ENCODE measurements at places on chromosomes 7 and 10.

DNA sequence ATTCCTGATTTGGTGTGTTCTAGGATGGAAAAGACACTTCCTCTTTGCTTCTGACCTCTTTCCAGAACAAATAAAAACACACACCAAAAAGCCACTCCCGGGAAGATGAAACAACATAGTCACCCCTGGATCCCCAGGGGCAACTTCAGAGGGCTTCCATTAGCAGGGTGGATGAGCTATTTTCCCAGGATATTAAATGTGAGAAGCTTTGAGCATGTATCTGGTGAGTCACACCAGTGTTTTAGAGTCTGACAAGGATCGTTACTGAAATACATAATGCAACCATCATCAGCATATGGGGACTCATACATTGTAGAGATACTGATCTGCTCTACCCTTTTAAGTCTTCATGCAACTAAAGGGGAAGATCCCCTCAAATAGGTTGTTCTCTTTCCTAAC lies 115.5 kb upstream of the ZNF438 start:
- no peak for DNase-seq

DNA sequence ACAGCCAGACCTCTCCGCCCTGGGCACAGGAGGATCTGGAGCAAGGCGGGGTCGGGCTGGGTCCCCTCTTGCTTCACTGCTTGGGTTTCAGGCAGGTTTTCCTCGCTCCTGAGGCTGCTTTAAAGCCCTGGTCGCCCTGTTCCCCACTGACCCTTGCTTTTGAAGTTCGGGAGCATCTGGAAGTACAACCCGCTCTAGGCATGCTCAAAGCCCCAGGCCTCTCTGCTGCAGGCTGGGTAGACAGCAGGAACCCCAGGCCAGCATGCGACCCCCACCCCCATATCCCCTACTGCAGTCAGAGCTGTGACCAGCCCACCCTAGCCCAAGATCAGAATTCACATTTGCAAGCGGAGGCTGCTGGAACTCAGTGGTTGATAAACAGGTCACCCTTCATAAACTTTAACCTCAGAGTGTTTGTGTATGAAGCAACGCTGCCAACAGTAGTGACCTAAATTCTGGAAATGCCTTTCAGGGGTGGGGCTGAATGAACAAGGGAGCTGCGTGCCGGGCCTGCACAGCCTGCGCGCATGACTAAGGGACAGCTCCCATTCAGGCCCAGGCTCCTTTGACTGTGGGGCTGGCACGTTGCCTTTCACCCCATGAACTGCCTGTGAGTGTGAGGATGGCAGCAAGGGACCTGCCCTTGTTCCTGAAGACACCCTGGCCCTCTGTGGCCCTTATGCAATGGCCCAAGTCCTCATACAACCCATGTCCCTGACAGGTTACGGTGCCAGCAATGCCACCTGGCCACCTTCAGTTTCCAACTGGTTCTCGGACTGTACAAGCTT lies 52.5 kb downstream of the PROSER2 start:
- no peak for DNase-seq

- no peak for DNase-seq
Measured at GRCh38 chr10:59206204-59206720, 29.8 kb downstream of the PHYHIPL start.

DNA sequence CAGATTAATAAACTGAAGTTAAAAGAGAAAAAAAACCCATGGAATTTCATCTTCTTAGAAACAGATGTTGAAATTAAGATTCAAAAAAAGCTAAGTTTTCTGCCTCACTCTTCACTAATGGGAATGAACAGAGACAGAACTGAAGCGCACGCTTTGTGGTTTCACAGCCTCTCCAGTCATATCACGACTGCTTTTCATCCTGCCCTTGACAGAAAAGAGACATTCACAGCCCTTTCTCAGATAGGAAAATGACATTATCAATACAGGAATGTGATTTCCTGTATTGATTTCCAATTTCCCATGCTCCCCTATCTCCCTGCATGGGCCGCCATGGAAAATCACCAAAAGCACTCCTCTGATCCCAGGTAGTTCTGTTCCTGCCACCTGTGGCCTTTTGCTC lies 108.2 kb downstream of the PFKFB3 start:
- no peak for DNase-seq

DNA sequence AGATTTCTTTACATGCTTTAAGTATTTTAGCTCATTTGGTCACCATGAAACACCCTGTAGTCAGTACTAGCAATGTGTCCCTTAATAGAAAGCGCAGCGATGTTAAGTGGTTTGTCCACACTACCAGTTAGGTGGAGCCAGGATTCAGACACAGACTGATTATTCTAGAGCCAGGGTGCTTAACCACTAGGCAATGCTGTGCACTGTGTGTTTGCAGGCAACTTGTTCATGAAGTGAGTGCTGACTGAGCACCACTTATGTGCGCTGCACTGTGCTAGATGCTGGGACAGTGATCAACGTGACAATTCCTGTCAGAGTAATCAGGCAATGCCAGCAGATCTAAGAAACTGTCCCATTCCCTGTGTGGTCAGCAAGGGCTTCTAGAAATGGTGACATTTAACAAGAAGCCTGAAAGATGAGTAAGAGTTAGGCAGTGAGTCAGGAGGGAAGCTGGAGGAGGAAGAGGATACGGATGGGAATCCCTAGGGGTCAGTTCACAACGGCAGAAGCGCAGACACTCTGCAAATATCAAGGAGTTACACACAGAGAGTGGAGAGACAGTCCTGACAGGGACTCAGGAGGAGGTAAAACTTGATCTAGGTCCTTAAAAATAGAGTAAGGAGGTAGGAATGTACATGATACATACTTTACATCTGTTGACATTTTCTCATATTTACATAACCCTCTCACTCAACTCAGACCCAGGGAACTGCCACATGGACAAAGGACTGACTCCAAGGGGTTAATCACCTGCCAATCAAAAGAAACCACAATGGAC lies 69.7 kb upstream of the EGR2 start:
- no peak for DNase-seq

DNA sequence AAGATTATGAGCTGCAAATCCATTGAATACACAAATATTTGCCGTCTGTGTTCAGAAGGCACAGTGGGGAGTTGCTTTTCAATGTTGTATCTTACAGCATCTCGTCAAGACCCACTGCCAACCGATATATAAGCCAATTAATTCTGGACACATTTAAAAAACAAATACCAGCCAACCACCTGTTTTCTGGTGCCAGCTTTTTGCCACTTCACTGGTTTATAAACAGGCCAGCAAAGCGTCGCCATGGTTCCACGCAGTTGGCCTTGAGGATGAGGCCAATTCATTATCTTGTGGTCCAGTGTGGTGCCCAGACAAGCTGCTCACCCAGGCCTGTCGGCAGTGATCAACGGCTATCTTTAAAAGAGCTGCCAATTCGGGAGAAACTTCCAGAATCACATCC lies 321.0 kb downstream of the TCERG1L start:
- DNase-seq = no peak

DNA sequence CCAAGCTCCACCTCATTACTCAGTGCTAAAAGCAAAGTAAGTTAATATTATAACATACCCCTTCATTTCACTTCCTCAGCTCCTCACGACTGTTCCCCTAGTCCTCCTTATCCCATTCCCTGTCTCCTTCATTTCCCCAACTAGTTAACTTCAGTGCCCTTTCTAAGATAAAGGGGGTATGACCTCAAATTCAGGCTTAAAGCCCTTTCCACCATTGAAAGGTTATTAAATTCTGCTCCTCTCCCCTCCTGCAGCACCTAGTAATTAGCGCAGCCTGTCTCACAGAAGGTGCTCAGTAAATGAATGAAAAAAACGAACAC lies 1.0 kb downstream of the CRPPA start:
- DNase-seq = no peak

GRCh38 chr10:18222866-18223265 lies 82.6 kb downstream of the CACNB2 start:
- no peak for DNase-seq

DNA sequence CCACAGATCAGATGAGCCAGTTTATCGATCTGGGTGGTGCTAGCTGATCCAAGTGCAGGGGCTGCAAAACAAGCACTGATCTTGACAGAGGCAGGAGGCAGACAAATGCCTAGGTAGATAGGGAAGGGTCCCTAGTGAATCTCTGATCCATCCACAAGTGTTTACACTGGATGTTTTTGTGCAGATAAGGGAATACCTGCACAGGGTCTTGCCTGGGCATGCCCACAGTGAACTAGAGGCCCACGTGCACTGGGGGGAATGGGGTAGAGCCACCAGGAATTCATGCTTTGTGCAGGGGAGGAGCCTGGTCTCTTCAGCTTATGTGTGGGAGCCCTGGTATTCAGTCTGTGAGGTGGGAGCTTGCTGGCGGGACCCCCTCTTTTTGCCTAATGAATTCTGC lies 50.3 kb downstream of the SDHAF3 start:
- DNase-seq = no peak

DNA sequence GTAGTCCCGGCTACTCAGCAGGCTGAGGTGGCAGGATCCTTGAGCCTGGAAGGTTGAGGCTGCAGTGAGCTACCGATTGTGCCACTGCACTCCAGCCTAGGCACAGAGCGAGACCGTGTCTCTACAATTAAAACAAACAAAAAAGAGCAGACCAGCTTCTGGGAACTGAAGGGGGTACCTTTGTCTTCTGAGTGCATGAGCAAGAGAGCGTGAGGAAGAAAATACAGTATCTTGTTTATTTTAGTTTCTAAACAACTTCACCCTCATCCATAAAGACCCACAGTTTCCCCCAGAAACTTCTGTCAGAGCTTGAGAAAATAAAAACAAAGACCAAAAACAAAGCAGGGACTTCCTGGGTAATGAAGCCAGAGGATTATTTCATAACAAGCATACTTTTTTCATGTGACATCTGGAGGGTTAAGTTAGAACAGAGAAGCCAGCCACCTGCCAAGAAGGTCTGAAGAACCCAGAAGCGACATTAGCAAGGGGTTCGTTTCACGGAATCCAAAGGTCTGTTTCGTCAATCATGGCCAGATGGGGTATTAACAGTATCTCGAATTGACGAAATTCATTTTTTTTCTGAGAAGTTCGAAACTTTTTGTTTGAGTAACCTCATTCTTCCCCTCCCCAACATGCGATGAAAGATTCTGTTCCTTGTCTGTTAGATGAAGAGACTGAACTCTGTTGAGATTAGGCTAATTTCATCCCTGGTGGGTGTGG lies 10.2 kb upstream of the IL2RA start:
- DNase-seq = peak; percentile 62

DNA sequence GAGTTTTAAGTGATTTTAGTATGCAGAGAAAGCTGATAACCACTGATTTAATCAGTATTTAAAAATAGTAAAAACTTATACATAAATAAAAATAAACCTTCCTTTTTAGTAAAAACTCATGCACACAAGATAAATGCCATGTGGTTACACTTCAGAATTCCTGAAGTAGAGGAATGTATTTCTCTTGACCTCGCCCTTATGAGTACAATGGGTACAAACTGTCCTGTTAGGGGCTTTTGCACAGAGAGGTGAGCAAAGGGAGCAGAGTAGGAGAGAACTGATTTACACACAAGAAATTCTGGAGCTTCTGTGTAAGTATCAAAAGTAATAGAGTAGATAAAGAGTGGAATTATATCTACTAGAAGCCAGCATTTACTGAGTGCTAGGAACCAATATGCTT lies 279.6 kb downstream of the PPP1R3A start:
- DNase-seq = no peak

- no peak for DNase-seq
Measured at GRCh38 chr7:131967216-131967730, 410.8 kb upstream of the PODXL start.

DNA sequence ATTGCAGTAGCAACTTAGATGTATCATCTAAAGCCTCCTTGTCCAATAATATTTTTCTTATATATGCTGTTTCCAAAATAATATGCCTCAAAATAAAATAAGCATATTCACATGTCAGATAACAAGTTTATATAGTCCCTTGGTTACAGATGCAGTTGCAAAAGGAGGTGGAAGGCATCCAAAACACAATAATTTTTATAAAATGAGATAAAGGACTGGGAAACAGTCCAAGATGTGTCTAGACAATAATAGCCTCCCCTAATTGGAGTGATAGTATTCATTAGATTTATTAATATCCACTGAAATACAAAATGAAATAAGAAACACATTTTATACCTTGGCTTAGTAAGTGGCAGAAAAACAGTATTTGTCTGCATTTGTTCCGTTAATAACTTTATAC lies 30.3 kb downstream of the BCAP29 start:
- no peak for DNase-seq
